ENCODE measurements at places on chromosomes 5 and 9.

DNA sequence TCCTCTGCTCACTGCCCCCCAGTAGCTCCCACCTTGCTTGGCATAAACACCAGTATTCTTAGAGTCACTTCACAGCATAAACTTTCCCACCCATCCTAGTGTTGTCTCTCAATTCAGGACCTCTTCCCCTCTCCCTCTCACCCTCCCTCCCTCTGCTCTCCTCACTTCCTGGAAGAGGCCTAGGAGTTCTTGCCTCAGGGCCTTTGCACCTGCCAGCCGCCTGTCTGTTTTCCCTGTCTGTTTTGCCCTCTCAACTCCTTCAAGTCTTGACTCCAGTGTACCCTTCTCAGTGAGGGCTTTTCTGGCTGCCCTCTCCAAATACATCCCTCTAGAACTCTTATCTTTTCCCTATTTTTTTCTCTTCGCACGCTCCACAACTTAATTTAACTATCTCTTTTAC lies 86.2 kb downstream of the ENTREP1 start:
- no peak for DNase-seq

- DNase-seq, result no peak
Measured at GRCh38 chr5:15717001-15717400, 217.0 kb downstream of the FBXL7 start.

DNA sequence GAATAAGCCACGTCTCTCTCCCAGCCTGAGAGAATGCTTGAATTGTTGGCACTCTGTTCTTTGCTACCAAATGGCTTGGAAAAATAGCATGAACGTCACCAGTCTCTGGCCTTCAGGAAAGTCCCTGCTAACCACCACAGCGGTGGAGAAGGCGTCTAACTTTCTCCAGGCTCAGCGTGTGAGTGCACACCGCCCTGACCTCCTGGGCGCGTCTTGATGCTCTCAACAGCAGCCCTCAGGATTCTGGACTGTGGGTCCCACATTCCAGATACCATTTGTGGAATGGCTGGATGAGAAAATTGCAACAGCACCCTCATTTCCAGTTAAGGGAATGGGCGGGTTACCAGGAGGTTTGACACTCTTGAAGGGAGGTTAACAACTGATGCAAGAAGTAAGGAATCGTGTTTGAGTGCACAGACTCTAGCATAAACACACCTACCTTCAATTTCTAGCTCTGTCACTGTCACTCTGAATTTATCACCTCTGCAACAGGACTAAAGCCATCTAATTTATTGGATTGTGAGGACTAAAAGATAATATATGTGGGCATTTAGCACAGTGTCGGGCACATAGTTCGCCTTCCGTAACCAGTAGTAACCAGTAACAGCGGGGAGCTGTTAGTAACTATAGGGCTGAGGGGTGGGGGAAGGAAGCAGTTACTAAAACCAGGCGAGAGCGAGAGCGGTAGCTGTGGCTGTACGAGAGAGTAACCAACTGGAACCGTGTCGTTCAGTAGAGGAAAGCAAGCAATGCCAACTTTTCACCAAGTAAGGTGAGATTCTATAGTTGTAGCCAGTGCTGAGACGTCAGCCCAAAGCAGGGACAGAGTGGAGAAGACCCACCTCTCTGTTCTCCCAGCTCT lies 807 bp upstream of the PLGRKT start:
- DNase-seq, result no peak

DNA sequence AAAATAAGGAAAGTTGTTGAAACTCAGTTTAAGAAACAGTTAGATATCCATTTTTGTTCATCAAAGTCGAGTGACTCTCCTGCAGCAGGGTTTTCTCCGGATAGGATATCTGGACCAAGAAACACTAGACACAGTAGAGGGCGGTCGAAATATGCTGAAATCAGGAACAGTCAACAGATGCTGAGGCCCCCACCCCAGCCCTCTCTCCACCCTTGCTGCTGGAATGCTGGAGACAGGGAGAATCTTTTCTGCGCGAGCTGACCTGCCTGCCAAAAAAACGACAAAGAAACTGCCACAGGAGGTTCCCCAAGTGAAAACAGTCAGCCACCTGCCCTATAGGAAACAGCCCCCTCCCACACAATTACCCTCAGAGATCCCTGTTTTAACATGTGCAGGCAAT lies 4.3 kb upstream of the IL13 start:
- DNase-seq, result no peak

- no peak for DNase-seq
Measured at GRCh38 chr9:111176511-111176910, 138.2 kb upstream of the LPAR1 start.

GRCh38 chr5:179865491-179866240 lies 7.0 kb upstream of the MRNIP start:
- DNase-seq, result no peak

DNA sequence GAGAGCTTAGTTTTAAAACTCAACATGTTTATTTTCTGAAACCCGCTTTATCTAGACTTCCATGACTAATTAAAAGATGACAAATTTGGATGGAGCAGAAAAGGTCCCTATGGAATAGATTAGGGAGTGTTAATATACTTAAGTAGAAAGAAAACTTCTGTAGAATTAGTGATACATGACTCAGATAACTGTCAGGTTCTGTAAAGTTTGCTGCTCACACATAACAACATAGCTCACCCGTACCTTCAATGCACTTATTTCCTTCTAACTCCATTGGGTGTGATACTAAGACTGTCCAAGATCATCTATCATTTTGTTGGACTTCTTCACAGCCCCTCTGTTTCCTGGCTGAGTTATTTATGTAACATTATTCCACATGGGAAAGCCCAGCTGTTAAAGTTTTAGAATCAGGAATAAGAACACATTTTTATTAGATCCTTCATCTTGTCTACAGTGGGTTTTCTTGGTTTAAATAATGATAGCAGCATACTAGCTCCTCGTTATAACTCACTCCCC lies 27.8 kb downstream of the TMEM167A start:
- no peak for DNase-seq

DNA sequence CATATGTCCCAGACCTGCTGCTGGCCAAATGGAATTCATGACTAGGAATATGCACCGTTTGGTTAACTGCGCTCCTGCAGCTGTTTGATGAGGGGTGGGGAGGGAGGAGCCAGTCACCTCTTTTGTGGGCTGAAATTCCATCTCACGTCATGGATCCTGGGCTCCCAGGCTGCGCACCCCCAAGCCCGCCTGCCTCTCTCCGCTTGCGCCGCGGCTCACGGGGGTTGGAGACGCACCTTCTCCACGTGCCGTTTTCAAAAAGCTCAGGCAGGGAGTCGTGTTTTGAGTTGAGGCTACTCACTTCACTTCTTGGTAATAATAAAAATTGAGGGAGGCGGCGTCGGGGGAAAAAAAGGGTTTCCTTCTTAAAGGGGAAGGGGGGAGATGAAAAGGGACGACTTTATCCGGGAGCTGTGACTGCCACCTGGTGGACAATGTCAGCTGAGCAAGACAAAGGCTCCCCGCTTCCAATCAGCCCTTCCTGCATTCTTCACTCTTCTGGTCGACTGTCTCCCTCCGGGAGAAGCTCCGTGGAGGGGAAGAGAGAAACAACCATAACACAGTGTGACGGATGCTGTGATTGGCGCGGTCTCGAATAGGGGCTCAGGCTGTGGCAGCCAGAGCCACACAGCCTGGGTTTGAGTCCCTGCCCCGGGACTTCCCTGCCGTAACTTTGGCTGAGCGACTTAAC lies 15.9 kb upstream of the C5orf47 start:
- DNase-seq, result peak; percentile 58

- no peak for DNase-seq
Measured at GRCh38 chr9:131203431-131204218, 72.7 kb downstream of the FAM78A start.

- DNase-seq, result no peak
Measured at GRCh38 chr9:117722108-117722761, 18.0 kb downstream of the TLR4 start.

DNA sequence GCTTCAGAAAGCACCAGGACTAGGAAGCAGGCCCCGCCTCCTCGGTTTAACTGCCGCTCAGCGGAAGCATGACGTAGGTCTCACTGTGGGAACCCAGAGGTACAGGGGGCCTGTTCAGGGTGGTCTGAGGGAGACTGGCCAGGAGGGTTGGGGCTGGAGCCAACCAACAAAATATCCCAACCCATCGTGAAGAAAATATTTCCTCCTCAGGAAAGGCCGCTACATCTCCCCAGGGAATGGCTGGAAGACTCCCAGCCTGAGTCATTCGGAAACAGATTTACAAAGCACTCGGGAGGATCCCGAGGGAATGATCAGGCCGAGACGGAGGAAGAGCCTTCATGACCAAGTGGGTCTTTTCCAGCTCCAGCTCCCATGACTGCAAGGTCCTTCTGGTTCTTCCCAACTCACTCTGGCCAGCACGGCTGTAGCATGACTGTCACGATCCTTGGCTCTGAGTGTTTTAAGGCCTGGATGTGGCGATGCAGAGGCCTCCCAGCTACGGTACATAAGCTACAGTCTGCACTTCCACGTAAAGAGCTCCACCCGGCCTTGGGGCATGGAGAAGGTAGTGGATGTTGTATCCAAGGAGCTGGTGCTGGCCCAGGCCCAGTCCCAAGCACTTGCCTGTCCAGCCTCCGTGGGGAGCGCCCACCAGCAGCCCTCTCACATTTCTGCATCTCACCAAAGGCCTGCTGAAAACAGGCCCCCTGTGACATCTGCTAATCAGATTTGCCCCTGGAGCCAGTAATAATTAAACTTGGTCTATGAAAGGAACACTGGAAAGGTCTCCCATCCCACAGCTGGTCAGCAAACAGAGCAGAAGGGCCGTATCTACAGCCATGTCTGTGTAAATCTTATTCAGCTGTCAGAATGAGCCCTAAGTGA lies 100.6 kb downstream of the LHFPL2 start:
- DNase-seq, result no peak

- DNase-seq, result no peak
Measured at GRCh38 chr5:72063219-72063819, 44.0 kb upstream of the MAP1B start.

- no peak for DNase-seq
Measured at GRCh38 chr5:135395866-135396265, 3.2 kb downstream of the MACROH2A1 start.

GRCh38 chr5:73826301-73827105 lies 200.5 kb downstream of the ARHGEF28 start:
- no peak for DNase-seq

DNA sequence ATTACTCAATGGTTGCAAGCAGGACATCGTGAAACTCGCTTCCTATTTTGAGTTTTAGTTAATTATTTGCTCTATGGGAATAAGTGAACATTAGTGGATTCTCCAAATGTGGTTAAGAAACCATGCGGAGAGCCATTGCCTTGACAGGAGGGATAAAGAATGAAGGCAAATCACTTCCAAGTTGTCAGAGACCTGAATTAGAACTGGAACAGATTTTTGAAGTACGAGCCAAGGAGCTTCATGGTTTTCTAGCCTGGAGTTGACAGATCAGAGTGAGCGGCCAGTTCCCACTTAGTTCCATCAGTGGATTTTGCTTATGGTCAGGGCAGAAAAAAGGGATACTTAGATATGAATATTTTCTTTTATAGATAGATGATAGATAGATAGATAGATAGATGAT lies 171.4 kb upstream of the CDH10 start:
- DNase-seq, result no peak

DNA sequence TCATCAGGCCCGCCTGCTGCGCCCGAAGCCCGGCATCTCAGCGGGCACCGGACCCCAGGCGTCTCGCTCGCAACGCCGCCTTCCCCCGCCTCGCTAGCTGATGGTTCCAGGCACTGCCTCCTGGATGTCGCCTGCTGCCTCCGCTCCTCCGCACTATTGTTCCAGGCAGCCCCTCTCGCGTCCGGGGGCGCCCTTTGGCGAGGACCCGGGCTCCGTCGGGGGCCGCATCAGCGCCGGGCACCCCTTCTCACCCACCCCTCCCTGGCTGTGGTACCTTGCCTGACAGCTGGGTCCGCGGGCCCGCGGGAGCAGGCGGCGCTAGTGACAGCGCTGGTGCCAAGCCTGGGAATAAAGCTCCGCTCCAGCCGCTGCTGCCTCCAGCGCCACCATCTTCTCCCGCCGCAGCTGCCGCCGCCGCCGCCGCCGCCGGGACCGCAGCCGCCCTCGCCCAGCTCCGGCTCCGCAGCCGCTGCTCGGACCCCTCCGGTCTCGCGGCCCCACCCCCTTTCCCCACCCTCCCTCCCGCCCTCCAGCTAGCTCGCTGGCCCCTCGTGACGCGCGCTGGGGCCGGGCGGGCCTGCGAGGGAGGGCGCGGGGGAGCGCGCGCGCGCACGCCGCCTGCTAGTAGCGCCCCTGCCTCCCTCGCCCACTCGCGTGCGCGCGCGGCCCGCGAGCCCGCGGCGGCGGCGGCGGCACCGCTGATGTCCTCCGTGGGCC lies at the start of gene APBA1:
APBA1 (minus strand) TSS at position 493 of the 717 bp plus-strand sequence.
- DNase-seq, result no peak

GRCh38 chr5:66906021-66906420 lies 290.6 kb downstream of the CD180 start:
- DNase-seq, result no peak

DNA sequence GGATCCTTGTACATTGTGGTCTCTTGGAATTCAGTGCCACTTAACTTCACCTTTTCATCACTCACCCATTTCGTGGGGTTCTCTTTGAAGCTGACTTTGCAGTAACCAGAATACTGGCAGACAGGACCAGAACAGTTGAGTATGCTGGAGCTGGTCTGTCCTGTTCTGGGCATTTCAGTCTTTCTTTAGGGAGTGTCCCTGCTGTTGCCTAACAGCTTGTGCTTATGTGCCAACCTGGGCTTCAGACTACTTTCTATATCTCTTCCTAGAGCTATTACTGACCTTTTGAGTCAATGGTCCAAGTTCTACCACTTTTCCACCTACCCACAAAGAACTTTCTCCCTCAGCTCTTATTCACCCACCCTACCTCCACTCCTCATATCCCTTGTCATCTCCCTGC lies 10.0 kb upstream of the INSL6 start:
- DNase-seq, result no peak

DNA sequence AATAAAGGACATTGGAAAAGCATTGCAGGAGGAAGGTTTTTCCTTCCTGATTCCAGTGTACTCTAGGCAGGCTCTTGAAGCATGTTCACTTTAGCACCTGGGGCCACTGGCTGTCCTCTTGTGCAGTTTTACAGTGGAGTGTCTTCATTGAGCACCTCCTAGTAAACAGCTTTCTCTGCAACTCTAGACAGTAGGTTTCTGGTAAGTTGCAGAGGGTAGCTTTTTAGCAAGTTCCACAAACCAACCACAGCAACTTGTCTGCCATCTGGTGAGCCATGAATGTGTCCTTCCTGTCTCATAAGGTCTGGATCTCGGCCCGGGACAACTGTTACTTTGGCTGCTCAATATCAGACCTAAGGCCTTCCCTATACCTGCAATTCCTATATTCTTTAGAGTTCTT lies 488.0 kb downstream of the MAN2A1 start:
- DNase-seq, result no peak

DNA sequence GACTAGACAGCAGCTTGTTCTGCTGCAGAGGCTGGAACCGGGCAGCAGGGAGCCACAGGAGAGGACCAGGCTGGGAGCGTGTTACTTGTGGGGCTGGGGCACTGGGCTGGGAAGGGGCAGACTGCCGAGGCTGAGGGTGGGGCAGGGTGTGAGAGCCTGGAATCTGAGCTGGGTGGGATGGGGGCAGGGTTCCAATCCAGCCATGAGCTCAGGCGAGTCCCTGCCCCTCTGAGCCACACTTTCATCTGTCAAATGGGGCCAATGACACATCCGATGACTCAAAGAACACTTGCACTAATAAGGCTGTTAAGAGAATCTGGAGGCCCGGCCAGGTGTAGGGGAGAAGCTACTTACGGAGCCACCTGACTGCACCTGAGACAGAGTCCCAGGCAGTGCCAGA lies 18.7 kb upstream of the WDR38 start:
- no peak for DNase-seq

- DNase-seq, result no peak
Measured at GRCh38 chr5:121138495-121138907, 674.4 kb downstream of the PRR16 start.

- DNase-seq, result no peak
Measured at GRCh38 chr5:1517838-1518237, 5.9 kb downstream of the LPCAT1 start.

- no peak for DNase-seq
Measured at GRCh38 chr9:108642871-108643270, 212.9 kb downstream of the ACTL7B start.

Measured in activated naive CD8-positive, alpha-beta T cell treated with anti-CD3 and anti-CD28 coated beads, Interleukin-2, amount 50 U/mL, for 16 hours (primary cell).